ENCODE measurements at places on chromosomes 13 and 19.

- no peak for DNase-seq
Measured at GRCh38 chr19:41877916-41878905, 1.1 kb downstream of the CD79A start.

DNA sequence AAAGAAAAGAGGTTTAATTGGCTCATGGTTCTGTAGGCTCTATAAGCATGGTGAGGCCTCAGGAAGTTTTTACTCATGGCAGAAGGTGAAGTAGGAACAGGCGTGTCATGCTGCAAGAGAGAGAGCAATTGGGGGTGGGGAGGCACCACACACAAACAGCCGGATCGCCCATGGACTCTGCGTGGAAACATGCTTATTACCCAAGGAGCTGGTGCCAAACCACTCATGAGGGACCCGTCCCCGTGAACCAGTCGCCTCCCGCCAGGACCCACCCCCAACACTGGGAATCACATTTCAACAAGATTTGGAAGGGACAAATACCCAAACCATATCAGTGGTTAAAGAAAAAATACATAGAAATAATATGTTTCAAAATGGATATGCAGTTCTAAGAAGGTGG is 174.6 kb upstream of the RNF113B start:
- DNase-seq = no peak

- DNase-seq = no peak
Measured at GRCh38 chr19:33282036-33282671, 20.2 kb downstream of the CEBPA start.

GRCh38 chr13:20377720-20378119 is 145.6 kb upstream of the GJB6 start:
- DNase-seq = no peak

- no peak for DNase-seq
Measured at GRCh38 chr13:64778002-64778401, 2452.1 kb downstream of the PCDH9 start.

DNA sequence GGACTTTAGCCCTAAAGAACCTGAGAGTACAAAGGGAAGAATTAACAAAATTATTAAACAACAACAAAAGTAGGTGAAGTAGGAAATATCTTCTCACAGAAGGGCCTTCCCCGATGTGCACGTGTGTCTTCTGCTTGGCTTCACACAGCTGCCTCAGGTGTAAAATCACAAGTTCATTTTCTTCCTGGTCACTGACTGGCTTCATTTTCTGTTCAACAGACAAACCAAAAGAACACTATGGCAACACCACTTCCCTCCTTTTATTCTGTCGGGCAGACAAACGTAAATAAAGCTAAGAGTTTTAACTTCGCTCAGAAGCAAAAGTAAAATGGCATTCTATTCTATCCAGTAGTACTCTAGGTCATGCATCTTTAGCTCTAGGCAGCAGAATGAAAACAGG is 140.9 kb downstream of the TBC1D4 start:
- no peak for DNase-seq

DNA sequence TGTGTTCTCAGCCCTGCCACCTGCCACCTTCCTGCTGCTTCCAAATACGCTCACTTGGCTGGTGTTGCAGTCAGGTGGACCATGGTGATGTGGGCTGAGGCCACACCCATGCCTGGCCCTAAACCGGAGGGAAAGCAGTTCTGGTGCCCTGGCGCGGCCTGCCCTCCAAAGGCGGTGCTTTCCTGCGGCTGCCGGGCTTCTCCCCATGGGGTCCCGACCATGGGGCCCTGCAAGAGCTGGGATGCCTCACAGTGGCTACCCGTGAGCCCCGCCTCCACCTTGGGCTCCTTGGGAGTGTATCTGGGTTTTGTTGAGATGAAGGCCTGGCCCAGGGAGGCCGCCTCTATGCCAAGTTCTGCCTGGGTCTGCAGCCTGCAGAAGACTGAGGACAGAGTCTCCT is 73.7 kb downstream of the ERICH6B start:
- DNase-seq = no peak

DNA sequence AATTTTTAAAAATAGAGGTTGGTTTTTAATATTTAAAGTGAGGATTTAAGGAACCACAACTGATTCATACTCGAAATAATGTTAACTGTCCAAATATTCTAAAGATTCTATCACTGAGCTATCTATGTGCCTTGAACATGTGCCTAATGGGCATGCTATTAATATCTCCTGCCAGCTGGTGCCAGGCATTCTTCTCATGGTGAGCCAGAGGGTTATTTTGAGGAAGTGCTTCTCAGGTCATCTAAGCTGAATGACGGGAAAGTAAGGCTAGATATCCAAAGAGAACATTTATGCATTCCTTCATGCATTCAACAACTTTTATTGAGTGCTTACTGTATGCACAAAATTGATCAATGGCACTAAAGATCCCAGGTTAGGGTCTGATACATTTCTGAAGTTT is 138.2 kb downstream of the PIBF1 start:
- peak; percentile 6 for DNase-seq

DNA sequence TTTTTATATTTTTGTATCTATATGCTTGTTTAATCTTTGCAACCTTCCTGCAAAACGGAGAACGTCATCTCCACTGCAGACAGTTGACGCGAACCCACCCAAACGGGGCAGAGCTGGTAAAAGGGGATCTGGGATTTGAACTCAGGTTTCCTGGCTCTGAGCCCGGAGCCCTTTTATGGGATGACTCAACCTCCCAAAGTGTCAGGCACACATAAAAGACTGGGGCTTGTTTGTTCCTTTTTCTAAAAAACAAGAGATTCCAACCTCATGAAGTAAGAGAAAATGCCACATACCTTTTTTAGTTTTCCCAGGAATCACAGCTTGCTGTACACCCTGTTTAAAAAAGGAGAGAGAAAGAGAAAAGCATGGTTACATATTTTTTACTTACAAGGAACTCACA is 78.9 kb downstream of the GADD45B start:
- DNase-seq = no peak

- no peak for DNase-seq
Measured at GRCh38 chr19:30312582-30313352, 59.4 kb upstream of the ZNF536 start.

DNA sequence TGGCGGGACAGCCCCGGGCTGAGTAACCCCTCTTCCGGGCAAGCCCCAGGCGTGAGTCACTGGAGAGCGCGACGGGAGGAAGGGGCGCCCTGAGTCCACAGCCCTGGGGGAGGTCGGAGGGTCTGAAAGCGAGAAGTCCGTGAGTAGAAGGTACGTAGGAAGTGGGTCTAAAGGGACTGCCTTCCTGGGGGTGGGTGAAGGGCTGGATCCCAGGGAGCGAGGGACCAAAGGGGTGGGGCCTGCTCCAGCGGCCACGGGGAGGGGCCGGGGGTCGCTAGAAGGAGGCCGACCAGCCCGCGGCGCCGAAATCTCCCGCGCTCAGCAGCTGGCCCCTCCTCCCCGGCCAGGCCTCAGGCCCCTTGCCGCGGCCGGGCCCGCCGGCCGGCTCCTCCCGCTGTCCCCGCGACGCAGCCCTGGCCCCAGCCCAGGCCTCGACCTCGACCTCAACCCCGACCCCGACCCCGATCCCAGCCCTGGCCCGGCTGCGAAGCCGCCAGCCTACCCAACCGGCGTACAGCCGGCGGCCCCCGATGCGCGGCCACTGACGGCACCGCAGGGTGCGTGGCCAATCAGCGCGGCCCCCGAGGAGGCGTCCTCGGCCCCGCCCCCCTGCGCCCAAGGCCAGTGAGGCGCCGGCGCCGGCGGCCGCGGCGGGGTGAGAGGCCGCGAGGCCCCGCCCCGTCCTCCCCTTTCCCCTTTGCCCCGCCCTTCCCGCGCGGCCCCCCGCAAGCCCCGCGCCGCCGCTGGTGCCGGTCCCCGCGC is 22.6 kb downstream of the IPO5 start:
- DNase-seq = peak; percentile 96

DNA sequence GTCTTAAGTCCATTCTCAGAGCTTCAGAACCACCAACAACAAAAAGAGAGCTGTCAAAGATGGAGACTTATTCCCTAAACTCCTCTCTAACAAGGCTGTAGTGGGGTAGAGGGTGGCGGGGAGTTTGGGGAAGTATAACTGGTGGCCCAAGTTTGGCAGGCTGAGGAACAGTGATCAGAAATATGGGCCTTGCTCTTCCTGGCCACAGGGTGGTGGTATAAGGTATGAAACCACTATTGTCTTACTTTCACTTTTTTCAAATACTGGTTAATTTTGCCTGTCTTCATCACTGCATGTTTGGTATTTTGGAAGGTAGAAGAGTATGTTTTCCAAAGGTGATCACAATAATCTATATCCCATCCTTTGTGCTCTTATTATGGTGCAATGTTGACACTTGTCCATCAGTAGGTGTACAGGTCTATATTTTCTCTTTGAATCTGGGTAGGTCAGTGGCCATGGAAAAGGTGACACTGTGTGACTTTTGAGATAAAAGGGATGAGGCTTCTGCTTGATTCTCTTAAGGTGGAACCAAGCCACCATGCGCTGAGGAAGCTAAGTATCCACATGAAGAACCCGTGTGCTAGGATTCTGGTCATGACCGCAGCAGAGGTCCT is 23.2 kb upstream of the GPC5 start:
- DNase-seq = peak; percentile 5

DNA sequence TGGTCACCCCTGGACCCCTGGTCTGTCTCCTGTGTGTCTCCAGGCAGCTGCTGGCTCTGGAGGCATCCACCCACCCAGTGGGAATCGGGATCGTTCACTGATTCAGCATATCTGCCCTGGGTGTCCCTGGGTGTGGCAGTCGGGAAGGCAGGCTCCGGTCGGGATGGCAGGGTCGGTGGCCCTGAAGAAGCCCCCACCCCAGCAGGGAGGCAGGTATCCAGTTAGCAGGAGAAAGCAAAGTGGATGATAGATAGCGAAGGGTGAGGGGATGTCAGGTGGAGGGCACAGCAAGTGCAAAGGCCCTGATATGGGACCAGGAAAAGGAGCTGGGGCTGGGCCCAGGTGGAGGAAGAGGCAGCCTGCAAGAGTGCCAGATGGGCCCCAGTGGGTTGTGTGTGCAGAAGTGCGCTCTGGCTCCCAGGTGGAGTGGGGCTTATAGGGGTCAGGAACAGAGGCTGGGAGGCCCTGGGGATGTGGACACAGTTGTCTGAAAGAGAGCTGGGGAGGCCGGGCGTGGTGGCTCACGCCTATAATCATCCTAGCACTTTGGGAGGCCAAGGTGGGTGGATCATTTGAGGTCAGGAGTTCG is 2.3 kb downstream of the SSBP4 start:
- DNase-seq = no peak

- no peak for DNase-seq
Measured at GRCh38 chr19:46812977-46813838, 24.8 kb upstream of the SLC1A5 start.

- DNase-seq = no peak
Measured at GRCh38 chr19:36265856-36266374, 51.0 kb downstream of the ZNF146 start.

GRCh38 chr19:55552206-55552605 is 6.9 kb upstream of the SBK3 start:
- no peak for DNase-seq

DNA sequence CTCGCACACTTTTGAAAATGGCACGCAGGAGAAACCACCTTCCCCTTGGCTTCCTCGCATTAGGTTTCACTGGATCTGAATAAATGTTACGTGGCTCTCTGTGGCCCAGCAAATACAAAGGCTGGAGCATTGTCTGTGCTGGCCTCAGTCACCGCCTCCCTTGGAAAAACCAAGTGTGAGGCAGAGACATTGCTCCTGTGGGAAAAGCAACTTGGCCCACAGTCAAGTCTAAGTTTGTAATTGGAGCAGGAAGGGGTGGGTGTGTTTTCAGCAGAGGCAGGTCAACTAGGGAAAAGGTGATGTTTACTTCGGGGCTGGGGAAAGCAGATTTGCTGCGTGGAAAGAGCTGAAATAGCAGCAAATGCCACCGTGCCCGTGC is 101.6 kb downstream of the IRS2 start:
- DNase-seq = peak; percentile 21

- DNase-seq = no peak
Measured at GRCh38 chr13:69946511-69946910, 161.1 kb upstream of the ATXN8OS start.

DNA sequence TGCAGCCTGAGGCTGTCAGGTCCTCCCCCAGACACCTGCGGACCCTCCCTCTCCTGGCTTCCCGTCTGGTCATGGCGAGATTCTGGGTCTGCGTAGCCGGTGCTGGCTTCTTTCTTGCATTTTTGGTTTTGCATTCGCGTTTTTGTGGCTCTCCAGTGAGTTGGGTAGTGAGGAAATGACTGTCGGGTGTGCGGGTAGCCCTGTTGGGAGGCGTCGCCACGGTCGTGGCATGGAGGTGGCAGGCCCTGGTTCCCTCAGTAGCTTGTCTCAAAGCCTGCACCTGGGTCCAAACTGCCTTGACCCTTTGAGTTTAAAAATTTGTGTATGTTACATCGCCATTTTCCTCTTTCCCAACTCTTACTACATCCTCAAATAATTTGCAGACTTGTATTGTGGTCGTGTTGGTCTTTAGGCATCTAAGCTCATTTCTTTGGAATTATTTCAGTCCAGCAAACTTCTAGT is 344 bp downstream of the NHLRC3 start:
- DNase-seq = no peak

- DNase-seq = no peak
Measured at GRCh38 chr13:53460796-53461195, 432.2 kb downstream of the OLFM4 start.

DNA sequence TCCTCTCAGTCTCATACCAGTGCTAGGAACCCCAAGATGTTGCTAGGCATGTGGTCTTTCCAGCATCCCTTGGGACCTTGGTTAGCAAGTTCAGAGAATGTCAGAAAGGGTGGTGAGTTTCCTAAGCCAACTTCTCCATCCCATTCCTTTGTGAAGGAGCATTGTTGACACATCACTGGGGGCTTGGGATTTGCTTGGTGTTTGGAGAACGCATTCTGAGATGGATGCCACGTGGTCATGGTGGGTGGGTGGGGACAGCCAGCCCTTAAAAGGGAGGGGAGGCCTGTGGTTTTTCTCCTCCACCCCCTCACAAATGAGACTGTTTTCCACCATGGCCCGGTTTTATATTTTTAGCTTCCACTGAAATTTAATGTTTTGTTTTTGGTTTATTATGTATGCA is 83.3 kb upstream of the ZNF536 start:
- no peak for DNase-seq

DNA sequence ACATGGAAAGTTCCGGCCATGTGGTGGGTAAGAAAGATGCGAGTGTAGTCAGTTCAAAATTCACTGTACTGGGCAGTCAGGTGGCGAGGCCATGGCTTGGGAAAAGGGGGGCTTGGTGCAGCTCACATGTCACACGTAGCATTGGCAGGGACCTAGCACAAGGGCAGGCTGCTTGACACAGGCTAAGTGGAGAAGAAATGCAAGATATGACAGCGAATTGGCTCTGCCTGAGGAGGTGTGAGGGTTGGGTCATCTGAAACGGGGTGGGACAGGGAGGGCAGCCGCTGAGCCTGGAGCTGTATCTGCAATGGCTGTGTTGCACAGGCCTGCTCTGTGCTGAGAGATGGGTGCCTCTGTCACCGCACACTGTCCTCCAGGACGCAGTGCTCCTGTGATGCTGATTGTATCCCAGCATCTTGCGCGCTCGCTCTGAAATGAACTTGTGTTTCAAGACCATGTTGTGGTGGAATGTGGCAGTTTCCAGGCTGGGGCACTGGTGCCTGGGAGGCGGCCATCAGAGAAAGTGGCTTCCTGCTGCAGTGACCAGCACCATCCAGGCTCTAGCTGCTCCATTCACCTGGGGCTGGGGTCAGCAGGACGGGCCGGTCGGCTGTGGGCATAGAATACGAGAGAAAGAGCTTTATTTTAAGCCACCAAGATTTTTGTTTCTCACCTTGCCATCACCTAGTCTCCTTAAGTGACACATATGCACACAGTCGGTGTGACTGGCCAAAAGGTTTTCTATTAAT is 70.3 kb downstream of the TEX29 start:
- no peak for DNase-seq

All from frontal cortex (tissue), 4 donors.